ENCODE measurements at places on chromosomes 7 and 10.

DNA sequence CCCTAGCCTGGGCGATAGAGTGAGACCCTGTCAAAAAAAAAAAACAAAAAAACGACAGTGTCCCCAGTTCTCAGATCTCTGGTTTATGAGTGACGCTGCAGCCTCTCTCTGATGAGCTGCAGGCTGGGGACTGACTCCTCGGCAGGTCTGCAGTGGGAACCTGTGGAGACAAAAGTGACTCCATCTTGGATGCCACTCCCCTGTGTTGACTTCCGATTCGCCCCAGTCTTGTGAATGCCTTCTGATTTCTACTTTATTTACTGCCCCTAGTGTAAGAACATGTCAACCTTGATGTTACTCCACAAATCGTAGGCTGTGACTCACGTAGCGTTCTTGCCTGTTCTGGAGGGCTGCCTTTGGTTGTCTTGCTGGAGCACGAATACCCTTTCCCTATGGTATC is 6.2 kb downstream of the TACR2 start:
- DNase-seq, result no peak

DNA sequence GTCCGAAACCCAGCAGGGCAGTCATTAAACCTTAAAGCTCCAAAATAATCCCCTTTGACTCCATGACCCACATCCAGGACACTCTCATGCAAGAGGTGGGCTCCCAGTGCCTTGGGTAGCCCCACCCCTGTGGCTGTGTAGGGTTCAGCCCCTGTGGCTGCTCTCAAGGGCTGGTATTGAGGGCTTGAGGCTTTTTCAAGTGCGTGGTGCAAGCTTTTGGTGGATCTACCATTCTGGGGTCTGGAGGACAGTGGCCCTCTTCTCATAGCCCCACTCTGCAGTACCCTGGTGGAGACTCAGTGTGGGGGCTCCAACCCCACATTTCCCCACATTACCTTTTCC is 50.5 kb downstream of the RSBN1L start:
- no peak for DNase-seq

- DNase-seq, result no peak
Observed at GRCh38 chr10:70125918-70126552, 6.6 kb downstream of the AIFM2 start.

DNA sequence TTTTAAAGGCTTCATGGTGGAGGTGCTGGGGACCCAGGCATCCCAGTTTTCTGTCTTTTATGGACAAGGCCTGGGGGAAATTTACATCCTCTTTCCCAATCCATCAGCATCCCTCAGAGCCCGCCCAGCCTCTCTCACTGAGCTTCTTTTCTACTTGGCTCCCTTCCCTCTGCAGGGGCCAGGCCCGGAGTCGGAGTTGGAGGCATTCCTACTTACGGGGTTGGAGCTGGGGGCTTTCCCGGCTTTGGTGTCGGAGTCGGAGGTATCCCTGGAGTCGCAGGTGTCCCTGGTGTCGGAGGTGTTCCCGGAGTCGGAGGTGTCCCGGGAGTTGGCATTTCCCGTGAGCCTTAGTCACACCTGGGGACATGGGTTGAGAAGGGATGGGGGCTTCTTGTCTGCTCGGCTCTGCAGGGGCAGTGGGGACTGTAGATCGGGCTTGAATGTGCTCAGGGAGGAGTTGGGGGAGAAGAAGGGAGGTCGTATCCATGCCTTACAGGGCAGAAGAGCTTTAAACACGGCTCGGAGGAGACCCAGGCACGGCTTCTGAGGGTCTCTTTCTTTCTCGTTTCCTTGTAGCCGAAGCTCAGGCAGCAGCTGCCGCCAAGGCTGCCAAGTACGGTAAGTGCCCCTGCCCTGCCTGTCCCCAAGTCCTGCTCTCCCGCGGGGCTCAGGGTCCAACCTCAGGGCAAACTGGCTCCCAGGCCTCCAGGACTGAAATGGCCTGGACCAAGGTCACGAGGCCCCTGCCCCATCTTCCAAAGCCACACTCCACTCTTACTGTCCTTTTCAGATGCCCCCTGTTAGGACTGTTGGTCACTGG is 27.3 kb upstream of the LIMK1 start:
- no peak for DNase-seq

- no peak for DNase-seq
Observed at GRCh38 chr10:34731885-34732701, 83.0 kb downstream of the PARD3 start.

GRCh38 chr10:30863516-30864210 is 168.0 kb downstream of the ZNF438 start:
- no peak for DNase-seq

Measured in COLO829 (cell line).